HFFc6 (cell line): ENCODE measurements at places on chromosomes 1 and 21. TPM values are rescaled to one million over a fixed set of nuclear protein-coding genes. Genes with fewer than 3 reads are reported as not detected.

LCE6A gene
- total RNA-seq = not detected in 3 replicates

DNA sequence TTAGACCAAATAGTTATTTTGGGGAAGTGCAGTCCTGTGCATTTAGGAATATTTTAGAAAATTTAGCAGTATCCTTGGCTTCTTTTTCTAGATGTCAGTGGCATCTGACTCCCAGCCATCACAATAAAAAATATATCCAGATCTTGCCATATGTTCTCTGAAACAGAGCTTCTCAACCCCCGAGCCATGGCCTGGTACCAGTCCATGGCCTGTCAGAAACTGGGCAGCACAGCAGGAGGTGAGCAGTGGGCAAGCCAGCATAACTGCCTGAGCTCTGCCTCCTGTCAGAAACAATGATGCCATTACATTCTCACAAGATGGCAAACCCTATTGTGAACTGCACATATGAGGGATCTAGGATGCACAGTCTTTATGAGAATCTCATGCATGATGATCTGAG lies 480.0 kb downstream of the LRRIQ3 start:
- no peaks in the 10 kb centered on the region for H3K4me1 ChIP-seq
- no peaks in the 10 kb centered on the region for H3K36me3 ChIP-seq
- no peak for DNase-seq
- no peak overlapping the region for H3K4me3 ChIP-seq
- H3K27me3 ChIP-seq = no peaks in the 10 kb centered on the region
- no peak overlapping the region for H3K27ac ChIP-seq

DNA sequence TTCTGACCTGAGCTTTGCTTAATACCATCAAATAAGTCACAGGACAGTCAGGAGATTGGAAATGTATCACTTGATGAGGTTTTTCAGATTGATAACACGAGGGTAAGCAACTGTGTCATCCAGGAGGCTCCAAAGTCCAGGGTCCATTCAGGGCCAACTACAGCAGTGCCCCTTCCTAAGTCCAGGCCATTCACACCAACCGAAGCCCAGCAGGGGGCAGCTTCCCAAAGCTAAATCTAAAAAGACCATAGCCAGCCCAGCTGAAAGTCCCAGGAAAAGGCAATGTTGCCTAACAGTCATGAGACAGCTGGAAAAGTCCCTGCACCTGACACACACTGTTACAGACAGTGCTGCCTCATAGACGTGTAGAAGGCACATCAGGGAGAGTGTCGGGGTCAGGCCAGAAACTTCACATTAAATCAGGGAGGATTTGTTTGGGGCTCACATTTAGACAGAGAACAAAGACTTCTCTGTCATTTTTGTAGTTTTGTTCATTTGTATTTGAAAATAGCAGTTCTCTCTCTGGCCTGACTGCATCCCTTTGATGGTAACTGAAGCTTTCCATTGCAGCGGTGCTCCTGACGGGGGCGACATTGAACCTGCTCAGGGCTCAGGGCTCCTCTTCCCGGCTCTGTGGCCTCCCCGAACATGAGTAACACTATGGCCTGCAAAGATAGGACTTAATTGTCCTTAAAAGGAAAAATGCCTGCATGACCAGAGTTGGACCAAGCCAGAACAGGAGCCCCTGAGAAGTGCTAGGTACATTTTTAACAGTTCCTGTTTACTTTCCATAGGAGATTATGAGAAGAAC lies 200.4 kb downstream of the NRIP1 start:
- no peak overlapping the region; the same call in 1 of the 2 replicates for H3K4me3 ChIP-seq
- DNase-seq = peak; percentile 68
- no peaks in the 10 kb centered on the region; the same call in 1 of the 2 replicates for H3K27me3 ChIP-seq

GRCh38 chr1:154459080-154459479 lies 42.9 kb upstream of the TDRD10 start:
- H3K36me3 ChIP-seq = no peaks in the 10 kb centered on the region
- H3K4me1 ChIP-seq = peaks cover 19% of the 10 kb centered on the region
- no peak overlapping the region for H3K27ac ChIP-seq
- no peak overlapping the region for H3K4me3 ChIP-seq

DNA sequence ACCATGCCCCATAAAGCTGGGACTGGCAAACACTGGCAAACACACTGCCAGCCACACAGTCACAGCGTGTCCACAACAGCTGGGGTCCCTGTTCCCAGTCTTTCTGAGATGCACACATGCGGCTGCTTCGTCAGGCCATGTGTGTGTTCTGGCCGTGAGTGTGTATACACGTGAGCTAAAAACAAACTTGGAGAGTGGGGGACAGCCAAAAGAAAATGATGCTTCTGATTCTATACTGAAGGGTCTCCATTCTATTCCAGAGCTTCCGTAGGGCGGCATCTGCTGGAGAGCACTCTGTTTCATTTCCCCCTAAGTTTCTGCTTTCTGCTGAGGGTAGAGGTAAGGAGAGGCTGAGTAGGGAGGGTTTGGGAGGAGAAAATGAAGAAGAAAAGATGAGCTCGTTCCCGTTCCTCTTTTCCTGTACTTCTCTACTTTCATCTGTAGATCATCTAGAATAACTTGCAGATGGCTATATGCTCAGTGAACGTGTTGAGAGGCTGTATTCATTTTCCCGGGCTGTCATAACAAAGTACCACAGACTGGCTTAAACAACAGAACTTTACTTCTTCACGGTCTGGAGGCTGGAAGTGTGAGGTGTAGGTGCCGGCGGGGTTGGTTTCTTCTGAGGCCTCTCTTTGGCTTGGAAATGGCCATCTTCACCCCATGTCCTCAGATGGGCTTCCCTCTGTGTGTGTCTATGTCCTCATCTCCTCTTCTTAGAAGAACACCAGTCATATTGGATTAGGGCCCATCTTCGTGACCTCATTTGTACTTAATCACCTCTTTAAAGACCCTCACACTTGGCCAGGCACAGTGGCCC lies 151.6 kb downstream of the TOMM20 start:
- H3K36me3 ChIP-seq = peaks cover 8% of the 10 kb centered on the region; the same call in 1 of the 2 replicates
- H3K4me1 ChIP-seq = peaks cover 84% of the 10 kb centered on the region
- peak overlapping the region; percentile 98 for H3K27ac ChIP-seq
- H3K4me3 ChIP-seq = no peak overlapping the region
